ENCODE measurements at places on chromosomes 6 and 20. TPM values are rescaled to one million over a fixed set of nuclear protein-coding genes. Genes with fewer than 3 reads are reported as not detected.

DNA sequence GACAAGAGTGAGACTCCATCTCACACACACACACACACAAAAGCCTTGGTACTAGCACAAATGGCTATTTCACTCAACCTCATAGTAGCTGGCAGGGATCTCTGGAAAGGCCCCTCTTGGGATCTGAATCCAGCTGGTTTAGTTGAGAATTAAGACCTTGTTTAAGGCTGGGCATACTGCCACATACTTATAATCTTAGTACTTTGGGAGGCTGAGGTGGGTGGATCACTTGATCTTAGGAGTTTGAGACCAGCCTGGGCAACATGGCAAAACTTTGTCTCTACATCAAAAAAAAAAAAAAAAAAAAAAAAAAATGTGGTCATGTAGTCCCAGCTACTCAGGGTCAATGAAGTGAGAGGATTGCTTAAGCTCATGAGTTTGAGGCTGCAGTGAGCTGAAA is 628.3 kb downstream of the MMUT start:
- no peak for DNase-seq

DNA sequence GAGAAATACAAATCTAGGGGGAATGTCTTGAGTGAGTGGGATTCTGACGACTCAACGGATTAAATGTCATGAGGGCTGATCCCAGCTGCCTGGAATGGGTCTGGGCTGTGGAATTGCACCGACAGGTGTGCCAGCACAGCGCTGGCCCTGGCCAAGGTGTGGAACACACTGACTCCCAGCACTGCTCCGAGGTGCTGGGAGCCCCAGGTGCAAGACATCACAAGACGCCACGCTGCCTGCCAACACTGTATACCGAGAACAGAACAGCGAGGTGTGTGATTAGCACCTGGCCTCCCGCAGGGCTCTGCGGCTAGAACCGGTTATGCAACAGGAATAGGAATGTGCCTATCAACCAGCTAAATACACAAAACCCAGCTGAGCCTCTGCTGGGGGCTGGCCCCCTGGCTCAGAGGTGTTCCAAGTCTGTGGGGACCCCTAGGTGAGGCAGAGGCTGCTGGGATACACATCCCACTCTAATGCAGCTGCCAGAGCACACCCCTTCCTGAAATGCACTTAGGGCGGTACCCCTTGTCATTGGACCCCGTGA is 24.8 kb upstream of the APMAP start:
- no peak for DNase-seq

GRCh38 chr6:155837474-155837873 is 381.8 kb upstream of the NOX3 start:
- no peak for DNase-seq

GRCh38 chr6:105748737-105749161 is 337.4 kb upstream of the PRDM1 start:
- DNase-seq: no peak

- no peak for DNase-seq
These were observed 45.9 kb downstream of the TRIM38 start for GRCh38 chr6:26008470-26008869.

DNA sequence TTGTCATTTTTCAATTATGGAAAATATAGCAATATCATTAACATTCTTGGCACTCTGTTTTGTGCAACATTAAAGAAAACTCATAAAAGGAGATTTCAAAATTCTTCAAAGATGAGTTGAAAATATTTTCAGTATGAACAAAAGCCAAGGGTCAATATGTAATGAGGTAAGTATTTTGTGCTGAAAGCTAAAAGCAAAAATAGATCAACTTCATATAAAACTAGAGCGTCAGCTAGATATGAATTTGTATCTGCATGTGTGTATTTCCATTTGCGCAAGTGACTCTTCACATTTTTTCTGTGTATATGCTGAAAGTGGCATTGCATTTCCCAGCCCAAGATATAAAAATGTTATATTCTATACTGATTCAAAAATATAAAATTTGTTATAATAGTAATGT is 492.1 kb upstream of the EYS start:
- DNase-seq: no peak

- DNase-seq: no peak
These were observed 173.7 kb downstream of the ARHGAP18 start for GRCh38 chr6:129536271-129536670.

GRCh38 chr6:91386204-91386603 is 799.3 kb upstream of the MAP3K7 start:
- DNase-seq: no peak

- DNase-seq: no peak
These were observed 13.5 kb upstream of the PREX1 start for GRCh38 chr20:48841196-48841874.

SLC22A16 gene
- not detected for total RNA-seq

PRR3 gene
- total RNA-seq: 24.6 TPM
